ENCODE measurements at places on chromosomes 1 and 21.

DNA sequence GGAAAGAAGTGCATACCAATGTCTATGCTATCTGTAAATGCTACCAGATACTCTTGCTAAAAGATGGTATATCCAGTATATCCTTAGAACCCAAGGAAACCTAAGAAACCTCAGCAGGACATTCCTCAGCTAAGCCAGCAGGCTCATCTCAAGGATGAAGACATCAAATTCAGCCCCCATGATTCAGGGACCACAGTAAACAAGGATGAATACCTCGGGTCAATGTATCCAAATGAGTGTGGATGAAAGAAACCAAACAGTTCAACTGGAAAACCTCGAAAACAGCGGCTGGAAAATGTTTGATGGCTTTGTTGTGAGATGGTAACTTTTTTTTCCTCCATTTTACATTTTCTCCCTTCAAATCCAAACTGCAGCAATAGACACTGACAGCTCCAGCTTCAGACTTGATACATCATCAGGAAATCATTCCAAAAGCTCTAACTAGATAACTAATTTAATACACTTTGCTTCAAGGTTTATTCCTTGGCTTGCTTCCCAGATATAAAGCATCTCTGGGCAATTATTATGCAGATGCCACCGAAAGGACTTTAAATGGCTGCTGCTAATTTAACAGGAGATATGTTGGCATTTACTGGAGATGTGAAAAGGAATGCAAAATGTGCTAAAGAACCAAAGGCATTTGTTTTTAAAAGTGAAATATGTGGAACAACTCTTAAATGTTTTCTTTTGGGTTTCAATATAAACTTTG is 73.6 kb downstream of the SMYD2 start:
- no peak for DNase-seq

DNA sequence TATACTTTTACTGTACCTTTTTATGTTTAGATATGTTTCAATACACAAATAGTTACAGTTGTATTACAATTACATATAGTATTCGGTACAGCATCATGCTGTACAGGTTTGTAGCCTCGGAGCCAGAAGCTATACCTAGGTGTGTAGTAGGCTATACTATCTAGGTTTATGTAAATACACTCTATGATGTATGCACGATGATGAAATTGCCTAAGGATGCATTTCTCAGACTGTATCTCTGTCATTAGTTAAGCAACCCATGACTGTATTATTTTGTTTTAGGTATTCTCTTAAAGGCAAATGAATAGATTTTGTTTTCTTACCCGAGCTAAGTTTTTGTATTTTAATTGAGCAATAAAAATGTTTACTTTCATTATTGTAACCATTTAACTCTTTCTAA is 56.4 kb downstream of the SPATA17 start:
- DNase-seq = no peak

GRCh38 chr1:2912424-2913061 is 108.7 kb upstream of the ACTRT2 start:
- DNase-seq = no peak

DNA sequence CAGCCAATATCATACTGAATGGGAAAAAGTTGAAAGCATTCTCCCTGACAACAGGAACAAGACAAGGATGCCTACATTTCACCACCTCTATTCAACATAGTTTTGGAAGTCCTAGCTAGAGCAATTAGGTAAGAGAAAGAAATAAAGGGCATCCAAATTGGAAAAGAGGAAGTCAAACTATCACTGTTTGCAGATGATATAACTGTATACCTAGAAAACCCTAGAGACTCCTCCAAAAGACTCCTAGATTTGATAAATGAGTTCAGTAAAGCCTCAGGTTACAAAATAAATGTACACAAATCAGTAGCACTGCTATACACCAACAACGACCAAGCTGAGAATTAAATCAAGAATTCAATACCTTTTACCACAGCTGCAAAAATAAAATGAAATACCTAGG is 171.3 kb upstream of the HP1BP3 start:
- DNase-seq = no peak

- no peak for DNase-seq
Observed at GRCh38 chr1:68321084-68321685, 88.9 kb upstream of the WLS start.

- no peak for DNase-seq
Observed at GRCh38 chr1:43418858-43419257, 29.2 kb downstream of the SZT2 start.

- DNase-seq = no peak
Observed at GRCh38 chr21:46297338-46298271, 11.5 kb downstream of the YBEY start.

DNA sequence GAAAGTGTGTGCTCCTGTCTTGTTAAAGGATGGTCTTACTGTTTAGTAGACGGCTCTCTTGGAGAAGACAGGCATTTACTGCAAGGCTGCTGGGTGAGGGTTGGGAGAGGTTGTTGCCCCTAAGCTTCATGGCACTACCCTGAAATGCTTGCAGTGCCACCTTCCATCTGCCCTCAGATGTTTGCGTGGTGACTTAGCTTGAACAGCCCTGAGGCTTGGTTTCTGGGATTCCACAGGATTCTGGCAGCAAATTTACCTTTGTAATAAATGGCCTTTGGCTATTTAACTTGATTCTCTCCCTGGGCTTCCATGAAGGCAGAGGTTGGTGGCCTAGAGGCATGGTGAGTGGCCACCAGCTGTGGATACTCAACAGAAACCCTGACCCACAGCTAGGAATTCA is 11.6 kb downstream of the MTARC1 start:
- DNase-seq = no peak

DNA sequence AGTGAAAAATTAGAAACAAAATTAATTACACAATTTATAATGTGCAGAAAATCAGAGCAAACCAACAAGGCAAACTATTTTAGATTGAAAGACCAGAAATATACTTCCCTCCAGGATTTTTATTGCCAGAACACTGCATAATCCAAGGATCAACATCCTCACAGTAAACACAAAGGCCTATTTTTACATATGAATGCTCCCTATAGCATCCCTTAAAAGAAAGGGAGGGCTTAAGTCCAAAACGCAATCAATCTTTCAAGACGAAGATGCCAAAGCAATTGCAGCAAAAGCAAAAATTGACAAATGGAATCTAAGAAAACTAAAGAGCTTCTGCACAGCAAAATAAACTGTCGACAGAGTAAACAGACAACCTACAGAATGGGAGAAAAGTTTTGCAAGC is 18.6 kb upstream of the CHIA start:
- DNase-seq = no peak

- no peak for DNase-seq
Observed at GRCh38 chr1:185680453-185680852, 53.7 kb upstream of the HMCN1 start.
